ENCODE measurements at places on chromosomes 12 and 14.

GRCh38 chr12:3097836-3098235, 20.7 kb downstream of the TSPAN9 start:
- DNase-seq, result no peak

DNA sequence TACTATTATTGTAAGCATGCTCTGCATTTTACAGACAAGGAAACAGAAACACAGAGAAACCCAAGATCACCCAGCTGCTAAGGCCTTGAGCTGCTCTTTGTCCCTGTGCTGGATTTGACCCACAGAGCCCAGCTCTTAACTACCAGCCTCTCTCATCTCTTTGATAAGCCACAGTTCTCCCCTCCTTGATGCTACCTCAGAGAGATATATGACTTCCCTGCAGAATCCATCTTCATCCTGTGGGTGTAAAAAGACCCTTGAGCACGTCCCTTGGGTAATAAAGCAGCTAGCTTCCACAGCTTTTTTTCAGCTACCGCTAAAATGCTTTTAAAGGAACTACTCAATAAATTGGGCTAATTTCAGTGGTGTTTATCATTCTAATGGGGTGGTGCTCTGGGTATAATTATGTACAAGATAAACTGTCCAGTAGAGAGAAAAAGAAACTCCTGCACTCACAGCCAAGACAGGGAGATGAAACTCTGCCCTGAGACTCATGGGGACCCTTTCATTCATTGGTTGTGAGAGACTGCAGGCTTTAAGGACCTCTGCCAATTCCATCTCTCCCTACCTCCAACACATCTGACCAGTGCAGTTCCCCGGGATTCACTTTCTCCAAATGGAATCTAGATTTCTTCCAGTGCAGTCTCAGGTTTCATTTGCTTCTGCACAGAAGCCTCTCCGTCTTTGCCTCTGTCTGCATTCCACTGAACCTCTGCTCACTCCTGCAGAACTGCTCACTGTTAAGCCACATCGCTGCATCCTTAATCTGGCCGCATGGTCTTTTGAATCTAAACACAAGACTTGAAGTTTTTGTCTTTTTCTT, 24.7 kb upstream of the NTF3 start:
- DNase-seq, result no peak

GRCh38 chr12:49347311-49348193, 864 bp downstream of the DNAJC22 start:
- peak; percentile 73 for DNase-seq

DNA sequence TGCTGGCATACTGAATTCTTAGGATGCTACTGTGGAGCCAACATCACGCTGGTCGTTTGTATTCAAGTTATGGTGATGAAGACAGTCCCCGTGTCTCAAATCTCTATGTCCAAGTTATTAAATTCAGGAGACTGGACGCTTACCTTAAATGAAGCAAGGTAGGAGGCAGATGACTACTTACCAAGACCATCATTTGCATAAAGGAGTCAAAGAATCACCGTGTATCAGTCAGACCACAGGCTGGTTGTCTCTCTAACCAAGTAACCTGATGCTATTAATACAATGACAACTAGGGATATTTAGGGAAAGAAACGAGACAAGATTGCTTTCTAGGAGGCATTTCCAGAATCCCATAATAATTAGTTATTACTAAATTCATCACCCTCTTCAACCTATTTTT, 78.1 kb upstream of the FRMD6 start:
- DNase-seq, result no peak

GRCh38 chr14:24137529-24138395, 1.8 kb downstream of the PSME1 start:
- no peak for DNase-seq

DNA sequence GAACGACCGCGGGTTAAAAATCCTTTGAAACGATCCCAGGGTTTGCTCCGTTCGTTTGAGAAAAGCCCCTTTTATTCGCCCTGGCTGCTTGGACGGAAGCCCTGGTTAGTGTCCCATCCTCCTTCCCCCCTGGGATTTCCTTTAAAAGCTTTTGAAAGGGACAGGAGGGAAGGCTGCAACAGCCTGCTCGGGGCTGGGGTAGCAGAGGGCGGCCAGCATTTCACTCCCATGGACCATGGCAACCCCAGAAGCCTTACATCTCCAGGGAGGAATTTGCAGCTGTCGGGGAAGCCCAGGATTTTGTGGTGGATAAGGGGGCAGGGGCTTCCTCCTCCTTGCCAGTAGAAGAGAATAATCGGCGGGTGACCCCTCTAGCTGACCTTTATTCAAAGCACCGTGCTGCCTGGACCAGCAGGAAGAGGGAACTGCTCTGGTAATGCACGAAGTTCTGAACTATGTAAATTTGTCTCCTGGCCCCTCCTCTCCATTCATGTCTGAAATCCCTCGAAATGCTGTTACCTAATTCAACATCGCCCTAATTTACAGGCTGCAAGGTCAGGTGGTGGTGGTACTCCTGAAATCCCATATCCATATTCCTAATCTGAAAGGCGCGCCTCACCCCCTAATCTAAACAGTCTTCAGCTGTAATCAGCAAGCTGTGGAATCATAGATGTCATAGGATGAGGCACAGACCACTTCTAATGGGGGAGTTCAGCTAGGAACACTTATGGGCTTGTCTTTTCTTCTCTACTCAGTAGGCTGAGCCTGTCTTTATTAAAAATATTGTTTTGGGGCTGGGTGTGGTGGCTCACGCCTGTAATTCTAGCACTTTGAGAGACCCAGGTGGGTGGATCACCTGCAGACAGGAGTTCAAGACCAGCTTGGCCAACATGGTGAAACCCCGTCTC, 1.0 kb upstream of the CLIP1 start:
- no peak for DNase-seq

DNA sequence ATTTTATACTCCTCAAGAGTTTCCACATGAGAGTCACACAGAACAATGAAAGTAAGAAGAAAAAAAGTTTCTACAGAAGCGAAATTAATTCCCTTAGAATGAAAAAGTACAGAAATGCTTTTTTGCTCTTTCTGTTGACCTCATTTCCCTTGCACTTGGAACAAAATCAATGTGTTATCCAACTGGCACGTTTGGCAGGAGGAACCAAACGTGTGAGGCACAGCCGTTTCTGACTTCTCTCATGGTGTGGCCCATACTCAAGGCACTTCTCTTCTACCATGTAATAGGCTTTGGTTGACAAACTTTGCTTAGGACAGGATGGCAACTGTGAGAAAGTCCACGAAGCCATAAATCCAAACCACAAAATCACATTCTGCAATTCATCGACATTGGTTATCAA, 297.0 kb downstream of the FUT8 start:
- no peak for DNase-seq

GRCh38 chr14:57865403-57866198, at the start of gene SLC35F4:
Gene SLC35F4 (minus strand): TSS chr14:57866092.
- no peak for DNase-seq

- DNase-seq, result no peak
These were observed 84.0 kb downstream of the ESR2 start for GRCh38 chr14:64210216-64210615.

- DNase-seq, result peak; percentile 55
These were observed 314.3 kb upstream of the OR4E1 start for GRCh38 chr14:21987937-21988336.

DNA sequence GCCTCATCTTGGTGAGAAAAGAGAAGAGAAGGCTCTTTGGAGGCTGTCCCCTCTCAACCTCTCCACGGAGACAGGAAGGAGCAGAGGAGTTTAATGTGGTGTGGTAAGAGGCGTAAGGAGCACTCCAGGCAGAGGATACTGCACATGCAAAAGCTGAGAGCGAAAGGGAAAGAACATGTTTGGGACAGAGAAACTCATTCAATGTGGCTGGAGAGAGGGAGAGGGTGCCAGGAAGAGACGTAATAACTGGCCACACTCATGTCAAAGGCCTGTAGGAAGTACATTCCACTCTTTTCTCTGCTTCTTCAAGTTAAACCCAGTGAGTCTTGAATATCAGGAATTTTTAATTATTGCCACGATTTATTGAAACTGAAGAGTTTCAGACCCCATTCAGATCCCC, 12.0 kb downstream of the VDR start:
- no peak for DNase-seq

DNA sequence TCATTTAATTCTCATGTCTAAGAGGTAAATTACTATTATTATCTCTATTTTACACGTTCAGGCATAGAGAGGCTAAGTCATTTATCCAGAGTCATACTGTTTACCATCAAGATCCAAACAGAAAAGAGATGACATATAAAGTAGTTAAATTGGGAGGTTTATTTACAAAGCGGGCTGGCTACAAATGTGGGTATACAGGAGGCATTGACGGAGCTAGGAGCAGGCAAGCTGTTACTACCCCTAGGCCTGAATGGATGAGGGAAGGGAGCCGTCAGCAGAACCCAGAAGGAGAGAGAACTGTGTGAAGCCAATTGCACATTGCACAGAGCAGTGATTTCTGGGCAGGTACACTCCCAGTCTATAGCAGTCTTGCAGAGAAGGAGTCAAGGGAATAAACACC, 39.8 kb downstream of the DACT1 start:
- DNase-seq, result no peak

- no peak for DNase-seq
These were observed 23.3 kb downstream of the DMAC2L start for GRCh38 chr14:50335389-50335788.

GRCh38 chr12:49233842-49234526, 30.9 kb upstream of the TUBA1C start:
- peak; percentile 40 for DNase-seq

DNA sequence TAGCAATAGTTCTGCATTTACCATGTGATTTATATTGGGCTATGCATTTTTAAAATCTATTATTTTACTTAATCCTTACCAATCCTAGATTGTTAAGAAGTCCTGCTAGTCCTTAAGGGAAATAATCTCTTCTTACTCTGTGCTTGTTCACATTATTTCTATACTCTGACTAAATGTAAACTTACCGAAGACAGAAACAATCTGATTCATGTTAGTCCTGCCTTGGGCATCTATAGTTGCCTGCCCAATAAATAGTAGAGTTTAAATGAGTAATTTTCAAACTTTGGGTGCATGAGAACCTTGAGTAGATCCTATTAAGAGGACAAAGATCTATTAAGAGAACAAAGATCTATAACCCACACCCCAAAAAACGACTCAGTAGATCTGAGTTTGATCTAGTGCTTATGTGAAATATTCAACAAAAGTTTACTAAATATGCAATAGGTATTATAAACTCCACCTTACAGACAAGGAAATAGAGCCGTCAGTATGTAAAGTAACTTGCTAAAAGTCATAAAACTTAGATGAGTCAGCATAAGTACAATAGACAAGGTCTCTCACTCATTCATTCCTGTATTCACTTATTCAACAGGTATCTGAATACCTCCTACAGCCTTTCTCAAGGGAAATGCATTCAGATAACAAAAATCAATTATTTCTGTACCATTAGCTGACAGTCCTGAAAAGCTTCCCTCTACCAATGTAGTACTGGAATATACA, 127.6 kb downstream of the PAWR start:
- no peak for DNase-seq

GRCh38 chr12:127162902-127163301, 1104.1 kb upstream of the TMEM132C start:
- peak; percentile 73 for DNase-seq

DNA sequence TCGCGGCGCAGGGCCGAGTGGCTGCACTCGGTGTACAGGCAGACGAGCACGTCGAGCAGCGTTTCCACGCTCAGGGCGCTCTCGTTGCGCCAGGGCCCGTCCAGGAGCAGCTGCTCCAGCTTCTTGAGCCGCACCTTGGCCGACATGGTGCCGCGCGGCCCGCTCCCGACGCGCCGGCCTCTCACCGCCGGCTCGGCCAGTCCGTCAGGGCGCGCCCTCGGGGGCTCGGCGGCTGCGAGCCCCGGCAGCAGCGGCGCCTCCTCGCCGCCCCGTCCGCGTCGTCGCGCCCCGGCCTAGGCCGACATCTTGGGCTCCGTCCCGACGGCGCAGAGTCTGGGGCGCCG, 349 bp downstream of the CDC42BPB start:
- no peak for DNase-seq

DNA sequence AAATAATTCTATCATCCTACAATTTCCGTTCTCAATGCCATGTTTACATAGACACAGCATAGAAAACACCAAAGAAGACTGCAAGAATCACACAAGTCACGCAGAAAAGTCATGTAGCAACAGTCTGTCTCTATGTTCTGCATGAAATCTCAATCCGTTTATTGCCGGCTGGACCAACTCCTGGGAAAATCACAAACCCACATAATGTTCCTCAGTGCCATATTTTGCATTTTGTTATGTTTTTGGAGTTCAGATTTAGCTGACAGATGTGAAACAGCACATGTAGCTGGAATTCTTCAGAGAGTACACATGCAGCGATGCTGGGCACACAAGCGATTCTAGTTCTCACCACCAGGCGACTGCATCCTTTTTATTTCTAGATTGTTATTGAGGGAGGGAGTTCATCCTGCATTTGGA, 193.1 kb downstream of the APAF1 start:
- DNase-seq, result no peak

- no peak for DNase-seq
These were observed 90.3 kb downstream of the PAX9 start for GRCh38 chr14:36751920-36752319.

DNA sequence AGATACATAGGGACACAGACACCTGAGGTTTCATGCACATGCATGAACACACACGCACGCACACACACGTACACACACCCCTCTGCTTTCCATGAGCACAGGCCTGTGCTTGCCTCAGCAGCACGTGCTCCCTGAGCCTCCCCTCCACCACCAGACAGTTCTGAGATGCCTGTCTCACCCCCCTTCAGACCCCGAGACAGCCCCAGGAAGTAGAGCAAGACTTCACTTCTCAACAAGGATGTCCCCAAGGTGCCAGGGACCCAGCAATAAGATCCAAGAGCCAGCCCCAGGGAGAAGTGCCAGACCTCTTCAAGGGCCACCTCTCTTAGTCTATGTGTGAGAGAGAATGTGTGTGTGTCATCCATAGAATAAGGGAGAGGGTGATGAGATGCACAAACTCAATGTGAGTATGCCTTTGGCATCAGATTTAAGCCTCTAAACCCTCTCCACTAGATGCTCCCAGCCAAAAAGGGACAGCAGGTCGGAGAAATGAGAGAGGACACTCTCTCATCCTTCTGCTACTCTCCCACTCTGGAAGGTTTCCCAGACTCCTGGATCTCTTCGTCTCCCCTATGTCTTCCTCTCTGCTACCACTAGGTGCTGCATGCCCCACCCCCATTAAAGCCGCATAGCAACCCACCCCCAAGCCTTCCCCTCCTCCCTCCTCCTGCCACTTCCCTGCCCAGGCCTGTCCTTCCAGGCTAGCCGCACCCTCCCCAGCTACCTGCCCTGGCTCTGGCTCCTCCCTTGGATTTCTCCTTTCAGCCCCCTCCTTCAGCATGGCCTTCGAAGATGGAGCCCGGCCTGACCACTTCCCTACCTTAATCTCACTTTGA, 7.7 kb downstream of the RARG start:
- DNase-seq, result no peak

- no peak for DNase-seq
These were observed 220.7 kb downstream of the NOVA1 start for GRCh38 chr14:26377150-26377549.

- no peak for DNase-seq
These were observed 473.8 kb downstream of the RAD51B start for GRCh38 chr14:68293404-68293803.

All from activated CD4-positive, alpha-beta T cell treated with anti-CD3 and anti-CD28 coated beads, Interleukin-2, Interleukin-4, amounts not matched to agents 100 ng/mL and 50 ng/mL, durations not matched to agents 16 hours and 8 hours (primary cell).